ENCODE measurements at places on chromosomes 12 and 14.

- no peak for DNase-seq
Measured at GRCh38 chr12:105334001-105334400, 3.5 kb downstream of the C12orf75 start.

DNA sequence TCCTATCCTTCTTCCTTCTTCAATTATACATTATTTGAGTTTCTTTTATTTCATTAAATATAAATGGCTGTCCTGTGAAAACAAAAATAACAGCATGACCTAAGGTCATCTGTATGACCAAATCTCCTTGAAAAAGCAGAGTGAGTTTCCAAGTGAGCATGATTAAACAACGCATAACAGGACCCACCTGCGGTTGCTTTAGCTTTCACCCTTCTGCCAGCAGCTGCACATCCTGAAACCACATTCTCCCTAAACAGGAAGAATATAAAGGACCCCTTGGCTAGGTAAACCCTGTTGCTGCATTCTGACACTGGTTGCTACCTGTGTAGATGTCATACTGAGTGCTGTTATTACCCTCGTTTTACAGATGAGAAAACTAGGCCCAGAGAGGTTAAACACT lies 42.8 kb upstream of the CPM start:
- no peak for DNase-seq

DNA sequence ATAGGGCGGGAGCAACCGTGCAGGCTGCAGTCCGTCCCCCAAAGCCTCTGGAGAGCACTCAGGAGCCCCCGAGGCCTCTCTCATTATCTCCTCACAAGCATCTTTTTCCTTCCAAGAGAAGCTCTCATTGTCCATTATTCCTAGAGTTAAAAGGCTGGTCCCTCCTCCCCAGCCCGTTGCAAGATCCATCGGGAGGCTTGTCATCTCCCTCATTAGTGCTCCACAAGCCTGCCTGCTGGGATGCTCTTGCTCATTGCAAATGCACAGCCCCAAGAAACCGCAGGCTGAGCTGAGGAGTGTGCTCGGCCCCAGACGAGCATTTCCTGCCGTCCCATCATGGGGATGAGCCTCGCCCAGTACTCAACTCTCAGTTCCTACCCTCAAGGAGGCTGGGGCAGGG lies 23.3 kb downstream of the NUAK1 start:
- no peak for DNase-seq

- no peak for DNase-seq
Measured at GRCh38 chr12:26088998-26089397, 35.8 kb downstream of the BHLHE41 start.

DNA sequence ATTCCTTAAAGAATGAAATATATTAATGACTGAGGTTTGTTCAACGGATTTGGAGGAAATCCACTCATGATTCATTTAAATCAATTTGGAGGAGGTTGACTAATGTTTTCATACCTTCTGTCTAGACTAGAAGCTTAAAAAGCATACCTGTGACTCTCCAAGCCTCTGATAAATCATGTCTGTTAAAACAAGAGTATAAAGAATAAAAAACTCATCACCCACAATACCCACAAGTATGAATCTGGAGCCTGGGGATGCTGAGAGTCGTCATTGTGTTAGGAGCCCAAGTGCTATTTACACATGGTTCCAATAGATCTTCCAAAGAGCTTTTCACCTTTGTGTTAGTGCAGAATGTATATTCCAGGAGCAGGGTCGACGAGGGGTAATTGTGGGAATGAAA lies 86.8 kb upstream of the ADAMTS20 start:
- no peak for DNase-seq

GRCh38 chr12:67928621-67929383 lies 60.4 kb upstream of the IFNG-AS1 start:
- DNase-seq, result no peak

GRCh38 chr12:63916561-63917476 lies 72.3 kb downstream of the SRGAP1 start:
- DNase-seq, result no peak
